NCI-H1694 treated with DMSO at 0.1 percent for 48 hours (cell line): ENCODE measurements at places on chromosomes 1 and 21.

DNA sequence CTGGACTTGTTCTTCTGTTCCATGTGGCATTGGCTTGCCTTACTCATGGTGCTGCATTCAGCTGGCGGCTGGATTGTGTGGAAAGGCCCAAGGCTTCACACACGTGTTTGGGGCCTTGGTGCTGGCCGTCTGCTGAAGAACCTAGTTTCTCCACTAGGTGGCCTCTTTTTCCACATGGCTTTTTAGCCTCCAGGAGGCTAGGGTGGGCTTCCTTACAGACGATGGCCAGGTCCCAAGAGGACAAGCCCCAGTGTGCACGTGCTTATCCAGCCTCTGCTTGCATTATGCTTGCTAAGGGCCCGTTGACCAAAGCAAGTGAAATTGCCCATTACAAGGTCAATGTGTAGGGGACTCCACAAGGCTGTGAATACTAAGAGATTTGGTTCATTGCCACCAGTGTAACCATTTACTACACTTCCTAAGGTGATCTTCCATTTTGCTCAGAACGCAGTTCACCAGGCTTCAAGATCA, 47.5 kb upstream of the FOXO6 start:
- DNase-seq = no peak

DNA sequence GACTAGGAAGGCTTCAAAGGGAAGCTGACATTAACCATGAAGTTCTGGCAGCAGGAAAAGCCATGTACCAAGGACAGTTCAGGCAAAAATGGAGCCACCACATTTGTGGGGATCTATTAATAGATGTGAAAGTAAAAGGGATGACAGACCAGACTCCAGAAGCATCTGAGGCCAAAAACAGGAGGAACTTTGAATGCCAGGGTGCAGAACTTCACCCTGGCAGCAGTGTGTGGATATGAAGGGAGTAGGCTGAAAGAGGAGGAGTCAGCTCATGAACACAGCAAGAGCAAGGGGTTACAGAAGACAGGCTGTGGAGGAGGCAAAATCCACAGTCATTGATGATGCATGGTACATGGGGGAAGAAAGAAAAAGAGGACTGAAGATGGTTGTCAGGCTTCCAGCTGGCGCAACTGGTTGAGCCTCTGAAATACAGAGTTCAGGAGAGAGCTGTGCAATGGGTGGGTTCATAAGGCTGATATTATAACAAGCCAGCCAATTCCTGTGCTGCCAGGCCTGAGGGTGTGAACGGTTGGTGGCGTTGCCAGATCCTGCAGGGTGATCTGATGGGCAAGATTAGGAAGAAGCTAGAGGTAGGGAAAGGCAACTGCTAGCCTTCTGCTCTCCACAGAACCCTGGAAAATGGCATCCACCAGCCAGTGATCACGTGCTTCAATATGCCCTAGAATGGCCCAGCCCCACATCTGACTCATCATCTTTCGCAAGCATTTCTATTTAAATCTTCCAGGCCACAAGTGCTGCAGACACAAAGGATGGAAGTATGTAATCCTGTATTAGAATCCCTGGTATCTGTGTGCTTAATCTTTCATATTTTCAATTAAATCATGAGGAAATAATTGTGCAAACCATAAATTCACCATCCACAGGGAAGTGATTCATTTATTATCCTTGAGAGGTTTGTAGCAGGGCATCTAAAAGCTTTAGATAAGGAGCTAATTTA, 81.9 kb downstream of the SLC25A24 start:
- no peak for DNase-seq

GRCh38 chr1:174700775-174701174, 253.0 kb downstream of the GPR52 start:
- no peak for DNase-seq

GRCh38 chr1:109356915-109357314, 40.8 kb downstream of the SORT1 start:
- no peak for DNase-seq

GRCh38 chr1:51425955-51426354, 93.1 kb downstream of the EPS15 start:
- no peak for DNase-seq

GRCh38 chr1:10170239-10170574, 40.2 kb upstream of the KIF1B start:
- no peak for DNase-seq

DNA sequence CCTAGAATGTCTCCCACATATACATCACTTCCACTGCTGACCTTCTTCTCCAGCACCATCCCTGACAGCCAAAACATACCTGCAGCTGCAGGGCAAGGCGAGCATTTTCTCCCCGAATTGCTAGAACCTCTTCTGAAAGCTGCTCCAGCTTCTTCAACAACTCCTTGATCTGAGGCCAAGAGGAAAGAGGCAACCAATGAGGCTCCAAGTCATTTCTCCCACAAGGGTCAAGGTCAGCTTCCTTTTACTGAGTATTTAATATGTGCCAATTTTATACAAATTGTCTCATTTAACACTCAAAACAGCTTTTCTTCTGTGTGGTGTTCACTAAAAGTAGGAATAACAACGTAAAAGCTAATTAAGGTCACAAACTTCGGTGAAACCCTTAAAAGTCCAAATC, 9.4 kb upstream of the PIAS3 start:
- no peak for DNase-seq

GRCh38 chr21:36065497-36066036, 4.3 kb upstream of the CBR1 start:
- no peak for DNase-seq

DNA sequence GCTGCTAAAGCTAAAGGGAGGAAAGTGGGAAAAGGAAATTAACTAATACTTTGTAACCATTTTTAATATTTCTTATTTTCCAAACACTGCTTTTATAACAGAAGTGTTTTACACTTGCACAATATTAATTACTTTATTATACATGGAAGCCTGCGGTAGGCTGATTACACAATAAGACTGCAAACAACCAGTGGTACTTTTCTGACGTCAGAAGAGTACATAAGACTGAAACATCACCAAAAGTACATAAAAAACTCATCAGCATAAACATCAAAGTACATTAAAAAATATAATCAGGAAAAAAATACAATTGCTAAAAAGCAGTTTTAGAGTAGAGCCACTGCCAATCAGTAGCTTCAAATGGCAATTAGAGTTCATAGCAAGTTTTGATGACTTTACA, 4.6 kb downstream of the ZNF281 start:
- no peak for DNase-seq

DNA sequence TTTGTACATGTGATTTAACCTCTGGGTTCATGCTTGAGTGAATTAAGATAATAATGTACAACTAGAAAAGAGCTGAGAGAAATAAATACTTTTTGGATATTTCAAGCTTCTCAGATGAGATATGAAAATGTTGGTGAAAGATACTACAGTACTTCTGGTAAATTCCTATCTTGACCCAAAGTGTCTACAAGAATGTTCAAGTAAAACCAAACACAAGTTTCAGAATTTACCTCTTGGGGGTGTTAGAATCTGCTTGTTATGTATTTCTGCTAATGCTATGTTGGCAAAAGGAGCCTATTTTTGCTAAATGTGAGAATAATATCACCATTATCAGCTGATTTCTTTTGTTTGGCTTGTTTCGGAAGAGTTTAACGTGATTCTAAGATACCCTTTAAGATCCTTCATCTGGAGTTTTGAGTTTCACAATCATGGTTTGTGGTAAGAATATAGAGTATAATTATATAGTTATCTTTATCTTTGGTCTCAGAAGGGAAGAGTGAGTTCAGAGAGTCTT, 388.5 kb downstream of the LMO4 start:
- no peak for DNase-seq

GRCh38 chr1:45772971-45773370, 22.5 kb upstream of the IPP start:
- no peak for DNase-seq

DNA sequence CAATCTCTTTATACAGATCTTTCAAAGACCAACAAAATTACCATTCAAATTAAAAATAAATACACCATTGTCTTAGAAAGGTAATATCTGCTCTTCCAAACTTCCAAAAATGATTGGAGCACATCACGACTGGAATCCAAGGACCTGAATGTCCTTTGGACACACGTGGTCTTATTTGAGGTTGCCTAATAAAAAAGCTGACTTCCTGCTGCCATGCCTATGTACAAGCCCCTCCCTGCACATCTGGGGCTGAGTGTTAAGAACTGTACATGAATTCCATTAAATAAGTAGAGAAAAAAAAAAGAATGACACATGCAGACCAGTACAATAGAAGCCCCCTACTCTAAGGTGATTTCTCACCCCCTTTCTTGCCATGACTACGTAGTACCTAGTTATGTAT, 73.6 kb downstream of the SUSD4 start:
- DNase-seq = no peak

GRCh38 chr1:228339059-228339704, 67.5 kb downstream of the TRIM11 start:
- no peak for DNase-seq

DNA sequence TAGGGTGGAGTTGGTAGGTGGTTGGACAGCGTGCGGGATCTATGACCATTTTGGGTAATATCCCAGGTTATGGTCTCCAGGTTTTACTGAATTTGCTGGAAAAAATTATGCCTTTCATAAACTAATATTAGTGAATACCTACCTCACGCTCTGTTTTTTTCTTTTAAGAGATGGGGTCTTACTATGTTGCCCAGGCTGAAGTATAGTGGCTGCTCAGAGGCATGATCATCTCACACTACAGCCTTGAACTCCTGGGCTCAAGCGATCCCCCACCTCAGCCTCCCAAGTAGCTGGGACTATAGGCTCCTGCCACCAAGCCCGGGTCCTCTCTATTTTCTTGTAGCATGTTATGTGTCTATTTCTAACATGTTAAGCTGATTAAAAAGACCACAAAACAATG, 100.2 kb downstream of the RHOU start:
- DNase-seq = no peak

GRCh38 chr1:29752141-29752540, 515.8 kb downstream of the PTPRU start:
- no peak for DNase-seq

- DNase-seq = no peak
Measured at GRCh38 chr1:234515821-234516241, 36.9 kb upstream of the TARBP1 start.

- DNase-seq = no peak
Measured at GRCh38 chr1:65146908-65147423, 1.0 kb upstream of the AK4 start.
